Ovary (tissue), 10 donors: ENCODE measurements at places on chromosomes 16 and 17.

DNA sequence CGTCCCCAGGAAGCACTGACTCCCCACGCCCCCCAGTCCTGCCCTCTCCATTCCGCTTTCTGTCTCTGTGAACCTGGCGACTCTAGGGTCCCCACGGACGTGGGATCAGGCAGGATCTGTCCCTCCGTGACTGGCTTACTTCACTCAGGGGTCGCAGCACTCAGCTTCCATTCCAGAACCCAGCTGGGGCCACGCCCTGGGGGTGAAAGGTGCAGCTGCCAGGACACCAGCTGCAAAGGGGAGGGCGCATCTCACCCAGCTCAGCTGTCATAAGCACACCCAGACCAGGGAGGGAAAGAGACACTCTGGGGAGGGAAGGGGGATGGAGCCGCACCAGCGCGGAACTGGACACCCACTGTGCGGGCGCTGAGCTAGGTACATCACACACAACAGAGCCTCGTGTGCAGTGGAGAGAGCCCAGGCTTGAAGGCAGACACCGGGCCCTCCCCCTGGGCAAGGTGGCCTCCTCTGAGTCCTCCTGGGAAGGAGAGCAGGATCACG is 18.5 kb upstream of the HEXD start:
- DNase-seq: no peak

GRCh38 chr17:4706121-4706520 is 2.2 kb upstream of the PELP1 start:
- no peak for DNase-seq

DNA sequence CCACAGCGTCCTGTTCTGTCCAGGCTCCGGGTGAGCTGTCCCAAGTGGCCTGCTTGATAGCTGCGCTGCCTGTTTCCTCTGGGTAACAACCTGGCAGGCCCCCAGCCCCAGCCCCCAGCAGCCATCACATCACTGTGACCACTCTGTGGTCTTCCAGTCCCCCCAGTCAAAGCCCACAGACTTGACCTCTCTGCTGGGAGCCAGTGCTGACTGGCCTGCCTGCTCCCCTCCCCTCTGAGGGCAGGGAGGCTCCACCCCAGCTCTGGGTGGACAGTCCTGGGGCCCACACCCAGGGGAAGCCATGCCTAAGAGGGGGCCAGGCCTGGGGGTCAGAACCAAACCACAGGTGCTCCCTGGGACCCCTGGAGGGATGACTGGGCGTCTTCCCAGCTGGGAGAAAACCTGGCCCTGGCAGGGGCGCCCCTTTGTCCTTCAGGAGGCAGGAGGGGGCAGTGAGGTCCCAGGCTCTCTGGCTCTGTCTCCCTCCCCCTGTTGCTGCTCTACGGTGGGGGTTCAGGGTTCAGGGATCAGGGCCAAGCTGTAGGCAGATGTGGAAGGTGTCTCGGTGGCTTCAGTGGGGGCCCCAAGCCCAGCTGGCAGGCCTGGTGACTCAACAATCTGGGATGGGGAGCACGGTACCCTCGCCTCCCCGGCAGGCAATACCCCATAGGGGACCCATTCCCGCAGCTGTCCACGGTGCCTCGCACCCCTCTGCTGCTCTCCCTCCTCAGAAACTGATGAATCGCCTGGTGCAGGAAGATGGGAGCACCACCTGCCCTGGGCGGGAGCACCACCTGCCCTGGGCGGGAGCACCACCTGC is 1.8 kb upstream of the SLC16A3 start:
- DNase-seq: no peak

DNA sequence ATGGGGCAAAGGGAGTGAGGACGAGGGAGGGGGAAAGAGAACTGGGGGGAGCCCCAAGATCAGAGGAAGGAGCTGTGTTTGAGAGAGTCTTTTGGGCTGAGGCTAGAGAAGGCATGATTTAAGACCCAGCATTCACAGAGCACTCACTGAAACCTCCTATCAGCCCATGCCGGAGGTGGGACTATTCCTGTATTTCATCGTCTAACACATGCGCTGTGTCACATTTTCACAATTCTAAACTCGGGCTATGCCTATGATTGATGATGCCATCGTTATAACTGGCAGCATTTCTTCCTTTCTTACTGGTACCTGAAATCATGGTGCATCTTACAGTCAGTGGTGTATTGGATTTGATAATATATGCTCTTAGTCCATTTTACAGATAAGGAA is 3.5 kb downstream of the FAM171A2 start:
- no peak for DNase-seq

DNA sequence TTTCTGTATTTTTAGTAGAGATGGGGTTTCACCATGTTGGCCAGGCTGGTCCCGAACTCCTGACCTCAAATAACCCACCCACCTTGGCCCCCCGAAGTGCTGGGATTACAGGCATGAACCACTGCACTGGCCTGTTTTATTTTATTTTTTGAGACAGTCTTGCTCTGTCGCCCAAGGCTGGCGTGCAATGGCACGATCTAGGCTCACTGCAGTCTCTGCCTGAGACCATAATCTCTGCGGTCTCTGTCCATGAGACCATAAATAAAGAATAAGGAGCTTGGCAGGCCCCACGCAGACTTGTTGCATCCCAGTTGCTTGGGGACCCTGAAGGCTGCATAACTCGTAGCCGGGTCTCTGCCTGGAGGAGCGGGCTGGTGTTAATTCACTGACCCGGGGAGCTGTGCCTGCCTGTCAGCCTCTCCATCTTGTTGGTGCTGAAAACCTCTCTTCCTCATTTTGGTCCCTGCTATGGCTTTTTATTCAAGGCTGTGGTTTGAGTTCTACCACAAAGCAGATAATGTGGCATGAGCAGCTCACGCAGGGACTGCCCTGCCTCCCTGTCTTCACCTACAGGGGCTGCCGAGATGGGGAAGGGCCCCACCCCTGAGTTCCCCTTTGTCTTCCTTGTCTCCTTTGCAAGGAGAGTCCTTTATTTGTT is 82.1 kb downstream of the MSI2 start:
- no peak for DNase-seq
